ENCODE measurements at places on chromosomes 12 and 14. TPM values are rescaled to one million over a fixed set of nuclear protein-coding genes. Genes with fewer than 3 reads are reported as not detected.

The MYL2 gene
- total RNA-seq: not detected

- no peak for DNase-seq
These were observed 14.0 kb downstream of the CRY1 start for GRCh38 chr12:107079172-107080011.

The GARIN6 gene
- not detected for total RNA-seq

The KLHL33 gene
- total RNA-seq: 0.26 TPM

DNA sequence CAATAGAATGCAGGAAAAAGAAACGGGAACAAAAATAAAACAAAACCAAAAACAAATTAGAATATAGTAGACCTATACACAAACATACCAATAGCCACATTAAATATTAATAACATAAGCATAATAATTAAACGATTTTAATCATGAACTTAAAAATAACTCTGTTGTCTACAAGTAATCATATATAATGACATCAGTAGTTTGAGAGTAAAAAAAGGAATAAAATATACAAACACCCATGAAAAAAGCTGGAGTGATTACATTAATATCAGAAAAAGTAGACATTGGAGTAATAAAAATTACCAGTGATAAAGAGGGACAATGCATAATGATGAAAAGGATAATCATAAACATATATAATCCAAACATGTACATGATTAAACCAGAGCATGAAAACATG is 181.8 kb downstream of the ATXN7L3B start:
- DNase-seq: no peak

GRCh38 chr12:93614917-93615596 is 42.6 kb downstream of the SOCS2 start:
- no peak for DNase-seq

- no peak for DNase-seq
These were observed 63.4 kb downstream of the PPP1R36 start for GRCh38 chr14:64612971-64613666.

The TMEM179 gene
- 9.6 TPM for total RNA-seq

The AVPR1A gene
- total RNA-seq: 1.8 TPM

- DNase-seq: no peak
These were observed 72.2 kb upstream of the NAP1L1 start for GRCh38 chr12:76156726-76157125.

GRCh38 chr14:83972631-83973030 is 1557.3 kb upstream of the FLRT2 start:
- no peak for DNase-seq

- no peak for DNase-seq
These were observed 8.1 kb downstream of the LETMD1 start for GRCh38 chr12:51056242-51056641.

DNA sequence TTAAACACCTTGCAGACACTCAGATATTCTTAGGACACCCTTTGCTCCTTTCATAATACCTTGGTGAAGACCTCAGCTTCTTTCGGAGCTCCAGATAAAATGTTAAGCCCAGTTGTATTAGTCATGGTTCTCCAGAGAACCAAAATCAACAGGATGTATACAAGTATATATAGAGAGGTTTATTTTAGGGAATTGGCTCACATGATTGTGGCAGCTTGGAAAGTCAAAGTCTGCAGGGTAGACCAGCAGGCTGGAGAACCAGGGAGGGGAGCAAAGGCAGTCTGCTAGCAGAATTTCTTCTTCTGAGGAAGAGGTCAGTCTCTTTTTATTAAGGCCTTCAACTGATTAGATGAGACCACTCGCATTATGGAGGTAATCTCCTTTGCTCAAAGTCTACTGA is 6.9 kb upstream of the IGF1 start:
- no peak for DNase-seq

The ACSM4 gene
- total RNA-seq: not detected

The KRT74 gene
- not detected for total RNA-seq

GRCh38 chr12:2642176-2642892 is 152.4 kb upstream of the FKBP4 start:
- no peak for DNase-seq

The ETV6 gene
- total RNA-seq: 17.9 TPM

GRCh38 chr12:124381456-124382296 is 86.8 kb downstream of the RFLNA start:
- peak; percentile 91 for DNase-seq

GRCh38 chr14:58540749-58541632 is 96.8 kb upstream of the DACT1 start:
- DNase-seq: no peak

DNA sequence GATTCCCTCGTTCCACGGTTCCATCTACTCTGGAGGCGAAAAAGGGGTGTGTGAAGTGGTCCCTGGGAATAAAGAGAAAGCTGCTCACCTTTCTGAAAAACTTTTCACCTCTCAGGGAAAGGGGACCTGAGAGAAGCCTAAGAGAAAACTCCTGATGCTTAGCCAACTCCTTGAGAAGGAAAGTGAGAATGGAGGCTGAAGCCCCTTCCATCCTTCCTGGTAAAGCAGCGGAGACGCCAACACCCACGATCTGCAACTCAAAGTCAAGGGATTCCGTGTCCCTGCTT is 110.0 kb downstream of the ARF6 start:
- no peak for DNase-seq

GRCh38 chr12:53749986-53750811 is 1.6 kb downstream of the CISTR start:
- no peak for DNase-seq

- DNase-seq: no peak
These were observed 686 bp downstream of the MCRS1 start for GRCh38 chr12:49567302-49567610.

DNA sequence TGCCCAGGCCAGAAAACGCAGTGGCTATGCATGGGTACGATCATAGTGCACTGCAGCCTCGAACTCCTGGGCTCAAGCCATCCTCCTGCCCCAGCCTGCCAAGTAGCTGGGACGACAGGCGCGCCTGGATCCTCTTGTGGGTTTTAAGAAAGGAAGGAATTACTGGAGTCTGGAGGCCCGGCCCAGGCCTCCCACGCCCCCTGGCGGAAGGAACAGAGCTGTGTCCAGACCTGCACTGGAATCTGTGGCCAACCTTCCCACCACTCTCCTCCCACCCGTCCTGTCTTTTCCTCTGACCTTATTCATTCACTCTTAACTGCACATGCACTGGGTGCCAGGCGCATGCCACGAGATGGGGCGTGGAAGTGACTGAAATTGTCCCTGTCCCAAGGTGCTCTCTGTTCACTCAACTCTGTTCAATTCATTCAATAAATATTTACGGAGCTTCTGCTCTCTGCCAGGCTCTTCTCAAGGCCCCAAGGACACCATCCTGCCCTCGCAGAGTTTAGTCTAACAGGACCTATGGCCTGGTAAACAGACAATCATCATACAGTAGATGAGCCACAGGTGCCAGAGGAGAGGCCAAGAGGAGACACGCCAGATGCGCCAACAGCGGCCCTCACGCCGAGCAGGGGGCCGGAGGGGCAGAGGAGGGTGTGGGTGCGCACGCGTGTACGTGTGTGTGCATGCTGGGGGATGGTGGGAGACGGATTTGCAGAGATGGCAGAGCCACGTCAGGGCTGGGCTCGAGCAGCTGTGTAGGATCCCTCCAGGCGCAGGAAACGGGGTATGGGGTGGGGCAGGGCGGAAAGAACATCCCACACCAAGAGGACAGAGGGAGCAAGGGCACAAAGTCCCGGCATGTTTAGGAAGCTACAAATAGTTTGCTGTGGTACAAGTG is 13.7 kb upstream of the TMEM106C start:
- DNase-seq: peak; percentile 78
